Stimulated activated CD8-positive, alpha-beta memory T cell treated with anti-CD3 and anti-CD28 coated beads, Interleukin-7, amount 100 ng/mL, for 1 hour (primary cell): ENCODE measurements at places on chromosomes 13 and 19.

- DNase-seq = no peak
Observed at GRCh38 chr13:28474491-28475134, 20.3 kb downstream of the FLT1 start.

- no peak for DNase-seq
Observed at GRCh38 chr19:50580970-50581634, 12.9 kb upstream of the LRRC4B start.

GRCh38 chr19:35812220-35813042 is at the start of gene PRODH2:
PRODH2 (minus strand) TSS chr19:35812845; CDS start chr19:35812805, 40 bp downstream.
- no peak for DNase-seq

DNA sequence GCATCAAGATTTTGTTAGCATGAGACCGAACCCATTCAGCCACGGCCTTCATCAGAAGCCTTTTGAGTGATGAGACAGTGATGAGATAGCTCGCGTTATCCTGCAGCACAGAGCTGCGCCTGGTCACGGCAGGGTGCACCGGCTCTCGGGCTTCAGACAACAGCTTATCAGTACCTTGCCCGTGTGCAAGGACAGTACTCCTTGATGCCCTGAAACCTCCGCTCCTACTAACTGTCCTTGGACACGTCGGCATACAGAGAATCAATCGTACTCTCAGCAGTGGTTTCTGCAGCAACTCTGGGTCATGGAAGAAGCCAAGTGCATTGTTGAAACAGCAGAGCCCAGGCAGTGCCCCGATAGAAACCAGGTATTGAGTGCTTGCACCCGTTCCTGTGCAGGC is 40.7 kb downstream of the IRS2 start:
- no peak for DNase-seq
